ENCODE measurements at places on chromosomes 16 and 17.
A peak's percentile ranks its signal among the peaks of the same experiment; 100 is the strongest.

GRCh38 chr17:40065769-40066510, 3.2 kb downstream of the THRA start:
- DNase-seq = no peak

GRCh38 chr17:49255125-49255524, 24.5 kb upstream of the PHOSPHO1 start:
- DNase-seq = no peak

GRCh38 chr16:73427164-73427563, 379.2 kb upstream of the ZFHX3 start:
- no peak for DNase-seq

- DNase-seq = peak; percentile 64
Observed at GRCh38 chr17:82884970-82885353, 45.1 kb upstream of the ZNF750 start.

DNA sequence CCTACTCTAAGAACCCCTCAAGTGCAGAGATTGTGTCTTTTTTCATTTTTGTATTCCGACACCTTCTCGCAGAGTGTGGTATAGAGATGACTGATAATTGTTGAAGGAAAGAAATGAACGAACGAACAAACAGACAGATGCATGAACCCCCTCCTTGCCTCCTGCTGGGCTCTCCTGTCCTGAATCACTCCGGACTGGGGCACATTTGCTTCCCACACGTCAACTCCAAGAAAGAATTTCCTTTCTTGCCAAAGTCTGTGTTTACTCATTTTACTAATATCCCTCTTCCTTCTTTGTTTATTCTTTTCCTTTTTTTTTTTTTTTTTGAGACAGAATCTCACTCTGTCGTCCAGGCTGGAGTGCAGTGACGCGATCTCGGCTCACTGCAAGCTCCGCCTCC, 37.5 kb upstream of the BHLHA9 start:
- DNase-seq = no peak

DNA sequence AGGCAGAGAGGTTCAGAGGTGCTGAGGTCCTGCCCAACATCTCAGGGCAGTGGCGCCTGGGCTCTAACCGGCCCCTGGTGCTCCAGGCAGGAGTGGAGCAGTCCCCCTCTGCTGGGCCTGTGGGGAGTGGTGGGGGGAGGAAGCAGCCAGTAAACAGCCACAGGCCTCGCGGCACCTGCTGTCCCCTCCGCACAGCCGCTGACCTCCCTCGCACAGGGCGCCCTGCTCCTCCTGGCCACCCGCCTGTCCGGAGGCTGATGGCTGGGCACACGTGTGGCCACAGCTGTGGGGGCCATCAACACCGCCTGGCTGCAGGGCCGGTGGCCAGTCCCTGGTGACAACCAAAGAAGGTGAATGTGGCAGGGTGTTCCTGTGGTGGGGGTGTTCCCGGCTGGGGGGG, 36.8 kb upstream of the PABPN1L start:
- no peak for DNase-seq

DNA sequence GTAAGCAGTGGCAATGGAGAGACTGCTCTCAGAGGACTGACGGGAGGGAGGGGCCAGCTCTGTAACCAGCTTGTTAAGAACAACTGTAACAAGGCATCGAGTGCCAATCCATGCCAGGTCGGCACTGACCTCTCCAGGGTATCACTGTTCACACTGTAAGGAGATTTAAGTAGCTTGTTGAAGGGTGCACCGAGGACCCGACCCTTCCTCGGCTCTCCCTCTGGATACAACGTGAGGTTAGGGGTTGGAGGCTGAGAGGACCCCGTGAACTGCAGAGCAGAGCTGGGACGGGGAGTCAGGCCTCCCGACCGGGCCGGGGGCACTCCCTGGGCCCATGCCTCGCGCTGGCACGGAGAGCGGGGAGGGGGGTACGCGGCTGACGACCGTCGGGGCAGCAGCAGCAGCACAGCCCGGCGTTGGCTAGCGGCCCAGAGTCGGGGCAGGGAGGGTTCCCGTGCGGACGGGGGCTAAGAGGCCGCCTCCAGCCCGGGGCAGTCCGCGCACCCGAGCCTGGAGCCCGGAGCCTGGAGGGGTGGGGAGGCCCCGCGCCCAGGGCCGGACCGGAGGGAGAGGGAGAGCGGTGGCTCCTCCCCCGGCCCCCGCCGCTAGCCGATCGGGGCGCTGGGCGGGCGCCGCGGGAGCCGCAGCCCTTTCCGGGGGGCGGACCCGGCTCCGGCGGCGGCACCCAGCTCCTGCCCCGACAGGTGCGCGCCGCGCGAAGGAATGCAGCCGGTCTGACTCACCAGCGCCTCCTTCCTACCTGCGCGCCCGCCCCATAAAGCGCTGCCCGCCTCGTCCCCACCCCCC, at the start of gene ITGB4:
Gene ITGB4 (plus strand): TSS at position 804 of the 807 bp plus-strand sequence. CDS start 3,245 bp downstream, outside the sequence.
- peak; percentile 82 for DNase-seq

GRCh38 chr16:6382924-6383459, 949.7 kb upstream of the RBFOX1 start:
- DNase-seq = no peak

DNA sequence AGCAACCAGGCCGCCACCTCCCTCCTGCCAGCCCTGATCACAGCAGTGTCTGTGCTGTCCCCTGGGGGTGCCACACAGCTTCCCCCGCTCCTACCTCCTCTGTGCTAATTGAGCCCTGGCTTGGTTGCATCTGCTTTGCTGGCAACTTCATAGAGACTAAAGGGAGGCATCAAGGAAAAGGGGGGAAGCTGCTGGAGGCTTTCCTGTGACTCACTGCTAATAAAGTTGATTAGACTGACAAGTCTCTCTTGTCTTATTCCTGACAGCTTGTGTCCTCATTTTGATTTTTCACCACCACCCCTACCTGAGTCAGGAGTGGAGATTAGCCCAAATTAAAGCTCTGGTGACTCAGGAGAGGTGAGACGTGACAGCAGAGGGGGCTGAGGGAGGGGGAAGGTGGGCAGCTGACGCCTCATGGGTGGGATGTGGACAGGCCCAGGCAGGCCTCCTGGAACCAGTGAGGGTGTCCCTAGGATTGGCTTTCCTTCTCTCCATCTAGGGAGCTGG, 310.0 kb downstream of the CBLN1 start:
- DNase-seq = no peak

- no peak for DNase-seq
Observed at GRCh38 chr17:59760160-59760559, 52.7 kb downstream of the VMP1 start.

- no peak for DNase-seq
Observed at GRCh38 chr17:15437303-15437635, 30.2 kb downstream of the CDRT4 start.

GRCh38 chr16:88878967-88879787, 12.7 kb upstream of the PABPN1L start:
- DNase-seq = no peak

GRCh38 chr17:80740141-80740540, 195.5 kb downstream of the RPTOR start:
- no peak for DNase-seq

- DNase-seq = no peak
Observed at GRCh38 chr16:81070979-81071378, 6.1 kb downstream of the C16orf46 start.

DNA sequence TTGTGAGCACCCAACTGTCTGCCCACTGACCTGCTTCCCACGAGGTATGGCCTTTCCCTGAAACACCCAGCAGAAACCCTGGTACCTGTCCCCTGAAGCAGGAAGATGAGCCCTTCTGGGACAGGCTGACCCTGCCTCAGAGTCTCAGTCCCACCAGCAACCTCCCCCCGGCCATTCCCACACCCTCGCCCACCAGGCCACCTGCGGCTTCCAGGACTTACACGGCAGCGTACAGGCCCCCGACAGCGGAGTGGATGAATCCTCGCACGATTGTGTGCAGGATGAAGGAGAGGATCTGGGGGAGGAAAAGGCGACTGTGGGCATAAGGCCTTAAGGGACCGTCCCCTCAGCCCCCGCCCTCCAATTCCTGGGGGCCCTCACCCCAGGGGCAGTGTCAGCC, 15.4 kb upstream of the PITPNA start:
- no peak for DNase-seq

- no peak for DNase-seq
Observed at GRCh38 chr17:44105941-44106340, 17.5 kb downstream of the HDAC5 start.

DNA sequence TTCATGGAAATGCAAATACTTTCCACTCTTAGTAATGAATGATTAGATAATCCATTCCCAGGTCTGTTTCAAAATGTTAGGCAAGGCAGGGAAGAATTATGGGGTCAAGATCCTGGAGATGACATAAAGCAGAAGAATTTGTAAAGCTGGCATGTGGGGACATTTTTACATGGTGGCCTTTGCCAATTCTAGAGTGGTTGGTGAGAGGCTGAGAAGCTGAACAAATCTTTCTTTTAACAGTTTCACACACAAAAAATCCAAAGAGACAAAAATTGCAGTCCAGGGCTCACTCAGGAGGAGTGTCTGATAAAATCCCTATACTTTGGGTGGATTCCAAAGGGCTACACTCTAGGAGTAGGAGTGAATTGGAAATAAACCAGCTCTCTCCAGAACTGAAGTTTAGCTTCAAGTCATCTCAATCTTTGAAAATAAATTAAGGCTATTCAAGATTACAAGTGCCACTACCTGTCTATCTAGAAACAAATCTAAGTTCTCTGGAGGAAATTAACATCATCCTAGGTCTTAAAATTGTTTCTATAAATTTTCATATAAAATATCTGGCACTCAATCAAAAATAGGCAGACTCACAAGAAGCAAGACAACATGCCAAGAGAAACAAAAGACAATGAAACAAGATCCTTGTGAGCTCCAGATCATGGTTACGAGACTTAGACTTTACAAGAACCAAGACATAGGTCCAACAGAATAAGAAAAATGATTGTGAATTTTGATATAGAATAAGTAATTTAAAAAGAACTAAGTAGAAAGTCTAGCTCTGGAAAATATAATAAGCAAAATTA, 113.0 kb upstream of the AXIN2 start:
- no peak for DNase-seq

DNA sequence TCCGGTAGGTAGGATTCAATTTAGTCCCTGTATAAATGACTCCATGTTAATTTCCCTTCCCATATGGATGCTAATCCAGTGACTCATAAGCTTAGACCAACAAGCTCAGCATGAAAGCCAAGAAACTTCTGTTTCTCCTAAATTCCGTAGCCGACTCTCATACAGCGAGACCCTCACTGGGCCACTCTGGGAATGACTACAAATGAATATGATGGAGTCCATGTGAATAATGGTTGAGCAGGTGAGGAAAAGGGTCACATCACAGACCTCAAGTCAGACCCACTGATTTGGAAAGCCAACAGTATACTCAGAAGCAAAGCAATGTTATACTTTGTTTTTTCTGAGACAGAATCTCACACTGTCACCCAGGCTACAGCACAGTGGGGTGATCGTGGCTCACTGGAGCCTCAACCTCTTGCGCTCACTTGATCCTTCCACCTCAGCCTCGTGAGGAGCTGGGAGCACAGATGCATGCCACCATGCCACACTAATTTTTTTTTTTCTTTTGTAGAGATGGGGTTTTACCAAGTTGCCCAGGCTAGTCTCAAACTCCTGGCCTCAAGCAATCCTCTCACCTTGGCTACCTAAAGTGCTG, 14.6 kb downstream of the RSL1D1 start:
- peak; percentile 2 for DNase-seq

- DNase-seq = no peak
Observed at GRCh38 chr16:80298676-80299075, 242.1 kb upstream of the DYNLRB2 start.

- DNase-seq = no peak
Observed at GRCh38 chr16:87955302-87956097, 4.3 kb downstream of the BANP start.

DNA sequence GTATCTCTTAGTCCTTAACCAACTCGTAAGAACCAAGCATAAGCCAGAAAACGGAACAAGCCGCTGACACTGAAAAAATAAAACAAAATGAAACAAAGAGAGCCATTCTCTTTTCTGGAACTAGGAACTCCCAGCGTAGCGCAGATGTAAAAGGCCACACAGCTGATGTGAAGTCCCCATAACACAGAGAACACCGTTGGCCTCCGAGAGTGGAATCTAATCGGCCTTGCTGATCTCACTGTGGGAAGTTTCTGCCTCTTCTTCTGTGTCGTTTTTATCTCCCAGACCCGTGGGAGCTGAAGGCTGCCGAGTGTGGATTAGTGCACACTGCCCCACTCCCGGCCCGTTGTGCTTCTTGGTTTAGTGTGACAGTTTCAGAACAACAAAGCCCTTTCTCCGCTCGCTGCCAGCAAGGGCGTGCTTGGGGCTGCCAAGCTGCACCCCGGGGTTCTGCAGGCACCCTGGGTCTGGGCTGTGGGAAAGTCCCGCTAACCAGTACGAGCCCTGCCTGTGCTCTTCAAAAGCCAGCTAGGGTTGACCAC, 21.7 kb downstream of the TTYH2 start:
- no peak for DNase-seq

- DNase-seq = no peak
Observed at GRCh38 chr16:79932572-79932971, 332.0 kb upstream of the MAF start.

GRCh38 chr17:79851461-79851817, 12.2 kb upstream of the CBX4 start:
- DNase-seq = no peak

DNA sequence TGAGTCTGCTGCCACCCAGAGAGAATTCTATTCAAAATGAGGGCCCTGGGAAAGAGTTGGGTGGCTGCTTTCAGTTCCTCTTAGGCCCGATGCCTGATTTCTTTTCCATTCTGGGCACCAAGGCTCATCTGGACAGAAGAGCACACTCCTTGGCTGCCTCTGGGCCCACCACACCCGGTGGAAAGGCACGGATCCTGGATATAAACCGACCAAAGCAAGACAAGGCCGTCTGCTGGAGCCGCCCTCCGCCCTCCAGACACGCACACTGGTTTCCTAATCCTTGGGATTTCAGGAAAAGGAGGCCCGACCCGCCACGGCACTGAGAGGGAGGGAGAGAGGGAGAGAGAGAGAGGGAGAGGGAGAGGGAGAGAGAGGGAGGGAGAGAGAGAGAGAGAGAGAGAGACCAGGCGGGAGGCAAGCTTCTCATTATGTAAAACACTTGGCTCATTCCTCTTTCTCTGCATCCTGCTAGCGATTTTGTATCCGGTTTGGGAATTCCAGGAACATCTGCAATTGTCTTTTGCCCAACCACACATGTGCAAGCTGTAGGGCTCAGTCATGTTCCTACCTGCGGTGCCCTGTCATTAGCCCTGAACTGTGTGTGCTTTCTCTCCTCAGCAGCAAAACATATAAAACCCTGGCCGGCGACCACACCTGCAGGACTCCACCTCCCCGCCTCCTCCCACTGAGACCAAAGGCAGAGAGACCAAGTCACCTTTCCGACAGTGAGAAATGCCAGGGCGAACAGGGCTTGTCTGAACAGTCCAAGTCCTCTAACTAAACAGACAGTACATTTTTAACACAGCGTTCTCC, 347.2 kb downstream of the SOX9 start:
- no peak for DNase-seq

- no peak for DNase-seq
Observed at GRCh38 chr17:8896087-8896486, 28.6 kb upstream of the PIK3R6 start.

- DNase-seq = no peak
Observed at GRCh38 chr17:83175822-83176622, 96.6 kb downstream of the METRNL start.

- no peak for DNase-seq
Observed at GRCh38 chr17:63558441-63558840, 8.2 kb downstream of the DCAF7 start.

Data from activated naive CD8-positive, alpha-beta T cell treated with anti-CD3 and anti-CD28 coated beads, Interleukin-2, amount 10 ng/mL, durations not matched to agents 7 days and 5 days (primary cell).